ENCODE measurements at places on chromosomes 2 and 18.

DNA sequence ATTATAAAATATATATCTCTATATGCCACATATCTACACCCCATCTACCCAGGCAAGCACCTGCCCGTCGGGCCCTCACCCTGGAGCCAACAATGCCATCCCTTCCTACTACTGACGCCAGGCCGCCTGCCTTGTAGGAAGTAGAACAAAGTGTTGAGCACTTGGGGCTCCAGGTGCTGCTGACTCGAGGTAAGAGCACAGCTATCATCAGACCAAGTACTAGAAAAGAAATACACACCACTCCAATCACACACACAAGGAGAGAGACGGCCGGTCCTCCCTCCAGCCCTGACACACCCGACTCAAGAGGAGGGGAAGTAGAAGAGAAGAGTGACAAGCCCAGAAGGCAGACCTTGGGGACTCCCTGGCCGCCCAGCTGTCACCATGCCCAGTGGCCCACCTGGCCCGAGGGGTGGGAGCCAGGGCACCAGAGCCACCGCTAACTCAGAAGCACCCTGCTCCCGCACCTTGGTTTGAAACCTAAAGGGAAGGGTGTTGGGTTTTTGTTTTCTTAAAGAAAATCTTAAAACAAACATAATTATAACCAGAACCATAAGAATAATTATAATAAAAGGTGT is 64.0 kb upstream of the POMC start:
- DNase-seq, result no peak

- no peak for DNase-seq
These were observed 6.2 kb downstream of the PARD3B start for GRCh38 chr2:204551512-204551863.

DNA sequence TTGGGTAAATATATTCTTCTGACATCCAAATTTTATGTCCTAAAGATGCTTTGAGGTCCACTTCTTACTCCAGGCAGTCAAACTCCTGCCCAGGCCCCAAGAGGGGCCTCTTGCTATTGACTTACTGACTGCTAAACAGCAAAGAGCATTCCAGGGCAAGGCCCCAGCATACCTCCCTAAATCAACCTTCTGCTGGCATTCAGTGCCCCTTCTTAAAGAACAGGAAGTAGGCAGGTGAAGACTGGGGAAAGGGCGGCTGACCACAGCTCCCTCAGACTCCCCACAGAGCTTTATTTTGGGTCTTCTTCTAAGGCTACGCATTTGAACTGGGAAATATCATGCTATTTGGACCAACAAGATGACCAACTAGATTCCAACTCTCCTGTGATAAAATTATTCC is 68.9 kb downstream of the USP40 start:
- no peak for DNase-seq

- DNase-seq, result peak; percentile 29
These were observed 13.7 kb downstream of the HS6ST1 start for GRCh38 chr2:128304715-128305554.

- no peak for DNase-seq
These were observed 40.4 kb upstream of the TMEM178A start for GRCh38 chr2:39625193-39625926.

DNA sequence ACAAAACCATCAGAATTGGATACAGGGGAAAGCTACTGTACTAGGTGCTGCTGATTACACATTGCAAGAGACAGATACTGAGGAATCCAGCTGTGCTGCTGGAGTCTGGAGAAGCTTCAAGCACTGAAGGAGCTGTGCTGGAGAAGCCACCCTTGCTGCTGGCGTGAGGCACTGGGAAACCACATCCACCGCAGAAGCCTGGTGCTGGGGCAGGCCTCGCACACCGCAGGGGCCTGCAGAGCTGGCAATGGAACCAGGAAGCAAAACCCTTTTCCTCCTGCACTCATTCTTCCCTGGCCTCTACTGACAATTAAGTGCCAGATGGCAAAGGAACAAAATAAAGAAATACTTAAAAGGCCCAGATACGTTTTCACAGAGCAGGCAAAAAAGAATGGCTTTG is 94.4 kb upstream of the MSH6 start:
- peak; percentile 35 for DNase-seq

GRCh38 chr2:48433682-48434081 is 96.3 kb upstream of the STON1 start:
- DNase-seq, result no peak

GRCh38 chr2:28327581-28327955 is 65.1 kb upstream of the FOSL2 start:
- DNase-seq, result no peak

Measured in NCI-H2081 treated with DMSO at 0.1 percent for 48 hours (cell line).